ENCODE measurements at places on chromosomes 2 and 18.

DNA sequence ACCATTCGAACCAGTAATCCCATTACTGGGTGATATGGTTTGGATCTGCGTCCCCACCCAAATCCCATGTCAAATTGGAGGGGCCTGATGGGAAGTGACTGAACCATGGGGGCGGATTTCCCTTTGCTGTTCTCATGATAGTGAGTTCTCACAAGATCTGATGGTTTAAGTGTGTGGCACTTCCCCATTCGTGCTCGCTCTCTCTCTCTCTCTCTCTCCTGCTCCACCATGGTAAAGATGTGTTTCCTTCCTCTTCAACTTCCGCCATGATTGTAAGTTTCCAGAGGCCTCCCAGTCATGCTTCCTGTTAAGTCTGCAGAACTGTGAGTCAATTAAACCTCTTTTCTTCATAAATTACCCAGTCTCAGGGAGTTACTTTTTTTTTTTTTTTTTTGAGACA is 62.6 kb downstream of the NBAS start:
- peaks cover 41% of the 10 kb centered on the region for H3K36me3 ChIP-seq
- peak; percentile 7 for DNase-seq
- H3K4me1 ChIP-seq: no peaks in the 10 kb centered on the region
- H3K4me3 ChIP-seq: no peak overlapping the region

GRCh38 chr2:42082016-42082415 is 34.2 kb downstream of the PKDCC start:
- no peak overlapping the region for H3K27ac ChIP-seq
- no peak for DNase-seq
- H3K36me3 ChIP-seq: no peaks in the 10 kb centered on the region
- no peaks in the 10 kb centered on the region for H3K27me3 ChIP-seq
- H3K4me1 ChIP-seq: no peaks in the 10 kb centered on the region

GRCh38 chr2:198700319-198700718 is 757.4 kb downstream of the SATB2 start:
- no peaks in the 10 kb centered on the region for H3K4me1 ChIP-seq
- no peak overlapping the region for H3K27ac ChIP-seq
- H3K36me3 ChIP-seq: no peaks in the 10 kb centered on the region

GRCh38 chr2:71599646-71600236 is 146.4 kb downstream of the DYSF start:
- no peak for DNase-seq
- peaks cover 100% of the 10 kb centered on the region for H3K36me3 ChIP-seq
- no peak overlapping the region for H3K4me3 ChIP-seq
- no peaks in the 10 kb centered on the region for H3K4me1 ChIP-seq
- H3K27ac ChIP-seq: no peak overlapping the region
- no peaks in the 10 kb centered on the region for H3K27me3 ChIP-seq

- H3K4me1 ChIP-seq: no peaks in the 10 kb centered on the region
- H3K27ac ChIP-seq: no peak overlapping the region
- no peak for DNase-seq
- H3K27me3 ChIP-seq: no peaks in the 10 kb centered on the region
- no peaks in the 10 kb centered on the region for H3K36me3 ChIP-seq
These were observed 45.7 kb upstream of the CUL3 start for GRCh38 chr2:224630659-224631550.

GRCh38 chr18:5512176-5512575 is 31.6 kb downstream of the EPB41L3 start:
- DNase-seq: no peak
- no peak overlapping the region for H3K27ac ChIP-seq
- peaks cover 59% of the 10 kb centered on the region for H3K4me1 ChIP-seq
- no peaks in the 10 kb centered on the region for H3K36me3 ChIP-seq
- no peaks in the 10 kb centered on the region for H3K27me3 ChIP-seq
- H3K4me3 ChIP-seq: no peak overlapping the region

GRCh38 chr2:943821-944220 is 6.8 kb upstream of the SNTG2 start:
- H3K4me1 ChIP-seq: no peaks in the 10 kb centered on the region
- no peak overlapping the region for H3K27ac ChIP-seq
- no peak overlapping the region for H3K4me3 ChIP-seq
- DNase-seq: no peak
- no peaks in the 10 kb centered on the region for H3K36me3 ChIP-seq

- no peaks in the 10 kb centered on the region for H3K27me3 ChIP-seq
- H3K4me3 ChIP-seq: no peak overlapping the region
These were observed 162.4 kb downstream of the SMAD7 start for GRCh38 chr18:48788373-48788772.

DNA sequence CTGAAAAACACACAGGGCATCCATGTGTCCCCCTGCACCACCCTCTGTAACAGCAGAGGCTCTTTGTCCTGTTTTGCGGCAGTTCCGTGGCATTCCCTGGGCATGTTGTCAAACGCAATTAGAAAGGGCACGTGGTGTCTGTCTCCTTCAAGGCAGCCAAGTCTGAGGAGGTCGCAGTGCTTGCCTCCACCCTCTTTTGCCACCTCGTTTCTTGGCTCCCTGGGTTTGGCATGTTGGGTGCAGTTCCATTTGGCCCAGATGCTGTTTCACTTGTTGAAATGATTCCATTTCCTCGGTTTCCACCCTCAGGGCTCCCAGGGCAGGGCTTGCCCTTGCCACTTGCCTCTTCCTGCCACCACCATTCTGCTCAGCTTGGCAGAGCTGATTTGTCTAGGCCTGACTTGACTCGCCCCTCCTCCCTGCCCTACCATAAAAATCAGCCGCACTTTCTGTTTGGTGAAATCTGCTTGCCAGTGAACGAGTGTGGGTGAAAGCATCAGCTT is 12.4 kb downstream of the CCL20 start:
- no peaks in the 10 kb centered on the region for H3K36me3 ChIP-seq
- H3K4me1 ChIP-seq: peaks cover 10% of the 10 kb centered on the region
- DNase-seq: no peak
- H3K4me3 ChIP-seq: no peak overlapping the region
- H3K27ac ChIP-seq: no peak overlapping the region

GRCh38 chr2:201523506-201523905 is 72.0 kb downstream of the STRADB start:
- H3K4me3 ChIP-seq: no peak overlapping the region
- H3K36me3 ChIP-seq: no peaks in the 10 kb centered on the region
- no peaks in the 10 kb centered on the region for H3K27me3 ChIP-seq
- no peak for DNase-seq
- no peaks in the 10 kb centered on the region for H3K4me1 ChIP-seq

GRCh38 chr18:50080932-50081560 is 113.9 kb downstream of the MYO5B start:
- DNase-seq: no peak
- no peaks in the 10 kb centered on the region for H3K27me3 ChIP-seq
- H3K4me1 ChIP-seq: no peaks in the 10 kb centered on the region
- H3K27ac ChIP-seq: no peak overlapping the region

DNA sequence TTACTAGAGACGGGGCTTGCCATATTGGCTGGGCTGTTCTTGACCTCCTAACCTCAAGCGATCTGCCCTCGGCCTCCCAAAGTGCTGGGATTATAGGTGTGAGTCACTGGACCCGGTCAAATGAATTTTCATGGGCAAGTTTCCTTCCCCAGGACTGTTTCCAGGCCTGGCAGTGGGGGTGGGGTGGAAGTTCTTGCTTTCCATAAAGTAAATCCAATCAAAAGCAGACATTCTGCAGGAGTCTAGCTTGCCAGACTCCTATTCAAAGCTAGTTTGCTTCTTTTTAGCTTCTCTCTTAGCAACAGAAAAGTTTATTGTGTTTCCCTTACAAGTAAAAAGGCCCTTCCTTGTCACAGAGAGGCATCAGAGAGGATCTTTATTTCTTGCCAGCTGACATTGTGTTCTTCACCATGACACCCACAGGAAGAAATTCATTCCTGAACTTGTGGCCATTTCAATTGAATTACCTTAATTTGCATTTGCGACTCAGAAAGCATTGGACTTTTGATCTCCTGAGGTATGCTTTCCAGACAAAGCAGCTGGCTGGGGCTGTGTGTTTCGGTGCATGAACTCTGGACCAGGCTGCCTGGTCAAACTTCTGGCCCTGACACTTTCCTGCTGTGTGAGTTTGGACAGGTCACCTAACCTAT is 37.9 kb downstream of the LYPD1 start:
- H3K36me3 ChIP-seq: no peaks in the 10 kb centered on the region
- no peak for DNase-seq
- H3K27me3 ChIP-seq: no peaks in the 10 kb centered on the region
- H3K27ac ChIP-seq: no peak overlapping the region

DNA sequence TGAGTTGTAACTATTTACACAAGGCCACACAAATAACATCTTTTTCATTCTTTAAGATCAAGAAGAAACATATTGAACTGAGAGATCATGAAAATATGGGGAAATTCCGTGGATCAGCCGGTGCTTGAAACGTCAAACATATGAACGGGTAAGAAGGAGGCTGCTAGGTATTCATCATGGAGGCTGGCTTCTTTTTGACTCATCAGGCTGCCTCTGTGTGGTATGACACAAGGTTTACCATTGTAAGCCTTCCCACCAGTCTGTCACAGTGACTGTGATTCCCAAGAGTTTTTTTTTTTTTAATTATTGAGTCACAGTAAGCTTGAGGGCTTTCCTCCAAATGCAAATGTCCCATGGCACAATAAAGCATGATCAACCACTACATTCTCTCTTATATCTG is 506.9 kb downstream of the BCL11A start:
- no peaks in the 10 kb centered on the region for H3K27me3 ChIP-seq
- H3K36me3 ChIP-seq: no peaks in the 10 kb centered on the region
- H3K4me3 ChIP-seq: no peak overlapping the region
- H3K4me1 ChIP-seq: no peaks in the 10 kb centered on the region
- H3K27ac ChIP-seq: no peak overlapping the region

GRCh38 chr2:86622519-86623042 is 1.1 kb downstream of the RNF103 start:
- H3K27ac ChIP-seq: peak overlapping the region; percentile 88
- DNase-seq: peak; percentile 21
- peaks cover 16% of the 10 kb centered on the region for H3K36me3 ChIP-seq
- peak overlapping the region; percentile 81 for H3K4me3 ChIP-seq
- H3K27me3 ChIP-seq: no peaks in the 10 kb centered on the region

DNA sequence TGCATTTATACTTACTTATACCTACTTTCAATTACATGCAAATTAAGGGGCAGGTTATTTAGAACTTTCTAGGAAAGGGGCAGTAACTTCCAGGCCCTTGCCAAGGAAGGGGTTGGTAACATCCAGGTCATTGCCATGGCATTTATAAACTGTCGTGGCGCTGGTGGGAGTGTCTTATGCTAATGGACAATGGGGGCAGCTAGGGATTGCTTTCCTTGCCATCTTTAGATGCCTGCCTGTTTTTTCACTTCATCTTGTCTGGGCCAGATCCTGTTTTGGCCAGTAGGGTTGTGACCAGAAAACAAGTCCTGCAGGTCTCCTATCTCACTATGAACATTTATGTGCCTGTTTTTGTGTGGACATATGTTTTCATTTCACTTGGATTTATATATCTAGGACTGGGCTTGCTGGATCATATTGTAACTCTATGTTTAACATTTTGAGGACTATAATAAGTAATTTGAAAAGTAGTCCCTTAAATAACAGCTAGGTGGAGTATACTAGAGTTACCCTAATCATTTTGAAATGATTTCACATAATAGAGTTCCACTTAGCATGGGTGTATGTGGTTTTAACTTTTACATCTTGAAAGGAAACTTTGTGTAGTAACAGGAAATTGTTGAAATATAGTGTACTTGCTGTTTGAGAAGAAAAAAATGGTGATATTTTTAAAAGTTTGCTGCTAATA is 56.1 kb downstream of the LCLAT1 start:
- H3K27ac ChIP-seq: no peak overlapping the region
- peaks cover 23% of the 10 kb centered on the region for H3K4me1 ChIP-seq
- peaks cover 28% of the 10 kb centered on the region for H3K36me3 ChIP-seq
